ENCODE measurements at places on chromosomes 13 and 19. TPM values are rescaled to one million over a fixed set of nuclear protein-coding genes. Genes with fewer than 3 reads are reported as not detected.
A peak's percentile ranks its signal among the peaks of the same experiment; 100 is the strongest.

- no peak overlapping the region for H3K27ac ChIP-seq
- DNase-seq = no peak
- no peak overlapping the region for H3K4me3 ChIP-seq
- no peaks in the 10 kb centered on the region for H3K36me3 ChIP-seq
- H3K4me1 ChIP-seq = no peaks in the 10 kb centered on the region
Observed at GRCh38 chr13:93001866-93002461, 224.6 kb upstream of the GPC6 start.

DNA sequence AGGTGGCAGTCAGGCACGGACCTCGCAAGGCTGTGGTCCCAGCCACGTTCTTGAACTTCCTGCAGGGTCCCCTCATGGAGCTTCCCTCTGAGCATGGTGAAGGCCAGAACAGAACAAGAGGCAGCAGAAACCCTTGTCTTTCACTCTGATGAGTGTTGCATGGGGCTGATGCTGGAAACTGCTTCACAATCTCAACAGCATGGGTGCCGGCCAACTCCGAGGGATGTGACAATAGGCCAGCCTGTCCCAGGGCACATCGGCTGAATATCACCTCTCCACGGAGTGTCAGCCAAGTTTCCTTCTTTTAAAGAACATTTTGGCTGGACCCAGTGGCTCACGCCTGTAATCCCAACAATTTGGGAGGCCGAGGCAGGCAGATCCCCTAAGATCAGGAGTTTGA is 173.9 kb downstream of the FOXO1 start:
- H3K27me3 ChIP-seq = no peaks in the 10 kb centered on the region
- no peak for DNase-seq
- H3K4me3 ChIP-seq = no peak overlapping the region
- H3K27ac ChIP-seq = no peak overlapping the region
- peaks cover 35% of the 10 kb centered on the region for H3K4me1 ChIP-seq

- H3K4me1 ChIP-seq = no peaks in the 10 kb centered on the region
- H3K27ac ChIP-seq = peak overlapping the region; percentile 51
- no peak for DNase-seq
- H3K36me3 ChIP-seq = no peaks in the 10 kb centered on the region
Observed at GRCh38 chr13:32849369-32849768, 166.9 kb upstream of the KL start.

- peaks cover 4% of the 10 kb centered on the region for H3K36me3 ChIP-seq
- H3K27me3 ChIP-seq = peaks cover 5% of the 10 kb centered on the region
- DNase-seq = peak; percentile 25
- H3K4me1 ChIP-seq = peaks cover 39% of the 10 kb centered on the region
Observed at GRCh38 chr19:20078581-20079031, 806 bp downstream of the ZNF90 start.

GRCh38 chr19:50759886-50760285 is 10.4 kb upstream of the GPR32 start:
- H3K27me3 ChIP-seq = peaks cover 6% of the 10 kb centered on the region
- no peak overlapping the region for H3K4me3 ChIP-seq
- H3K4me1 ChIP-seq = no peaks in the 10 kb centered on the region
- H3K36me3 ChIP-seq = peaks cover 13% of the 10 kb centered on the region
- DNase-seq = no peak

PSENEN gene
- 99.0 TPM for total RNA-seq

GRCh38 chr19:37583340-37583739 is 11.3 kb downstream of the ZNF571 start:
- no peak for DNase-seq
- no peak overlapping the region for H3K27ac ChIP-seq
- H3K36me3 ChIP-seq = peaks cover 46% of the 10 kb centered on the region
- no peaks in the 10 kb centered on the region for H3K4me1 ChIP-seq
- peaks cover 4% of the 10 kb centered on the region for H3K27me3 ChIP-seq

DNA sequence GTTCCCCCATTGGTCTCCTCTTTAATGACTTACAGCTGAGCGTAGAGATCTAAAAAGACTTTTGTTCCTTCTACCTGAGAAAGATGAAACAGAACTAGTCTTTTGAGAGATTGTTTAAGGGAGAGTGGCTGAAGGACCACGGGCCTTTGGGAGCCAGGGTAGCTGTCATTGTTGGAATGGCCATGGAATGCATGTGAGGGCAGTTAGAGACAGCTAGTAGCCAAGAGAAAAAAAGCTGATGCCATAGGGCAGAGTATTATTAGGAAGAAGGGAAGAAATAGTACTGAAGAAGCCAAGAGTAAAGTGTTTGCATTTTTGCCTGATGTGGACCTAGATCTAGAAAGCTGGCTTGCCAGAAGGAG is 5.6 kb downstream of the ZNF507 start:
- H3K27me3 ChIP-seq = no peaks in the 10 kb centered on the region
- DNase-seq = no peak
- H3K27ac ChIP-seq = no peak overlapping the region
- H3K4me1 ChIP-seq = peaks cover 3% of the 10 kb centered on the region
- H3K36me3 ChIP-seq = peaks cover 37% of the 10 kb centered on the region
- H3K4me3 ChIP-seq = no peak overlapping the region

GRCh38 chr19:20422216-20423205 is 143.1 kb downstream of the ZNF737 start:
- H3K27ac ChIP-seq = peak overlapping the region; percentile 100
- peaks cover 17% of the 10 kb centered on the region for H3K4me1 ChIP-seq
- peak; percentile 7 for DNase-seq
- peaks cover 5% of the 10 kb centered on the region for H3K27me3 ChIP-seq
- H3K4me3 ChIP-seq = peak overlapping the region; percentile 99

- no peak for DNase-seq
- no peaks in the 10 kb centered on the region for H3K27me3 ChIP-seq
- no peak overlapping the region for H3K4me3 ChIP-seq
- no peak overlapping the region for H3K27ac ChIP-seq
Observed at GRCh38 chr13:84821261-84821660, 939.0 kb upstream of the SLITRK1 start.

GRCh38 chr19:33784432-33784831 is 12.2 kb upstream of the KCTD15 start:
- peaks cover 8% of the 10 kb centered on the region for H3K27me3 ChIP-seq
- DNase-seq = no peak
- H3K27ac ChIP-seq = no peak overlapping the region
- H3K4me3 ChIP-seq = no peak overlapping the region

CPT1C gene
- total RNA-seq = 94.1 TPM

DNA sequence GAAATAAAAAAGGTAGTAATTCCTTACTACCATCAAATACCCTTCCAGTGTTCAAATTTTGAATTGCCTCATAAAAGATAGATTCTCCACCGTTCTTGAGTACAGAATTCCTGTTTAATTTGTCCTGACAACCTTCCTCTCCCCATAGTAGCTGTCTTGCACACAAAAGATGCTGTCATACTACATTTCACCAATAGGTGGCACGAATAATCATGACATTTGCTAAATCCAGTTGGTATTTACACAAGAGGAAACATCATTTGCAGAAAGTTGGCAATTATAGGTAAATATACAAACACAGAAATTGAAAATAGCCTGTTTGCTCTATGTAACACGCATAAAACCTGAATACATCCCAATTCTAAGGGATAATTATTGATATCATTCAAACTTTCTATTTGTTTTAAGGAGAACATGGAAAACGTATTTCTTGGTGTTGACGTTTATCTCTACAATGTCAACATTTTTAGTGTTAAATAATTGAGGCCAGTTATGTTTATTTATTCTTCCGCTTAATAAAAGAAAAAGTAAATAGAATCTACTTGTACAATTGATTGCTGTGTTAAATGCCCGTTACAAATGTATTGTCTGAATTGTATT is 58.3 kb upstream of the CLDN10 start:
- no peak overlapping the region for H3K4me3 ChIP-seq
- no peak overlapping the region for H3K27ac ChIP-seq
- peak; percentile 52 for DNase-seq
- peaks cover 5% of the 10 kb centered on the region for H3K4me1 ChIP-seq

GRCh38 chr13:24931450-24932251 is 164.3 kb upstream of the PABPC3 start:
- H3K27ac ChIP-seq = no peak overlapping the region
- peak overlapping the region; percentile 81 for H3K4me3 ChIP-seq
- peaks cover 22% of the 10 kb centered on the region for H3K4me1 ChIP-seq
- H3K36me3 ChIP-seq = no peaks in the 10 kb centered on the region
- DNase-seq = no peak

HSPB6 gene
- not detected for total RNA-seq

DNA sequence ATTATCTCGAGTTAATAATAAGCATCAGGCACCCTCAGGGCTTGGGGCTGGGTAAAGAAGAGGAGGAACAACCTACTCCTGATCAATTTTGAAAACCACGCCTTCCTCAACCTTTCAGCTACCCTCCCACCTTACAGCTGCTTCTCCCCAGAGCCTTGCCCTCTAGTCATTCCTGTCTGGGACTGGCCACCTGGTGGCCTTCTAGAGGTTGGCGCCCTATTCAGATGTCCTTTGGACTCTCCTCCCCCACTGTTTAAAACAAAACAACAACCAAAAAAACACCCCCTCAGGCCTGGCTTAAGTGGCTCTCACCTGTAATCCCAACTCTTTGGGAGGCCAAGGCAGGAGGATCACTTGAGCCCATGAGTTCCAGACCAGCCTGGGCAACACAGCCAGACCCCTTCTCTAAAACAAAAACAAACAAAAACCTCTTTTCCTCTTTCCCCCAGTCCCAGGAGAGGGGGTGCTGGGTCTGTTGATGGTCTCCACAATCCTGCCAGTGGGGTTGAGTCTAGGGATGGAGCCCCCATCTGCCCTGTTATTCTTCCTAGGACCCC is 62.3 kb downstream of the CCDC70 start:
- H3K4me3 ChIP-seq = no peak overlapping the region
- peaks cover 8% of the 10 kb centered on the region for H3K4me1 ChIP-seq
- H3K27me3 ChIP-seq = no peaks in the 10 kb centered on the region
- peak; percentile 35 for DNase-seq

GRCh38 chr13:106517109-106517847 is 18.2 kb downstream of the EFNB2 start:
- no peak overlapping the region for H3K27ac ChIP-seq
- DNase-seq = no peak
- peak overlapping the region; percentile 27 for H3K4me3 ChIP-seq
- H3K36me3 ChIP-seq = peaks cover 47% of the 10 kb centered on the region
- peaks cover 57% of the 10 kb centered on the region for H3K4me1 ChIP-seq
- peaks cover 4% of the 10 kb centered on the region for H3K27me3 ChIP-seq

- no peak overlapping the region for H3K27ac ChIP-seq
- no peak overlapping the region for H3K4me3 ChIP-seq
- no peaks in the 10 kb centered on the region for H3K36me3 ChIP-seq
- H3K27me3 ChIP-seq = no peaks in the 10 kb centered on the region
- DNase-seq = no peak
Observed at GRCh38 chr13:97179501-97179900, 42.6 kb upstream of the MBNL2 start.

- no peaks in the 10 kb centered on the region for H3K36me3 ChIP-seq
- DNase-seq = no peak
- peaks cover 4% of the 10 kb centered on the region for H3K27me3 ChIP-seq
- H3K27ac ChIP-seq = no peak overlapping the region
- peaks cover 17% of the 10 kb centered on the region for H3K4me1 ChIP-seq
Observed at GRCh38 chr13:79779761-79780160, 298.8 kb downstream of the NDFIP2 start.

ACER1 gene
- not detected for total RNA-seq

DNA sequence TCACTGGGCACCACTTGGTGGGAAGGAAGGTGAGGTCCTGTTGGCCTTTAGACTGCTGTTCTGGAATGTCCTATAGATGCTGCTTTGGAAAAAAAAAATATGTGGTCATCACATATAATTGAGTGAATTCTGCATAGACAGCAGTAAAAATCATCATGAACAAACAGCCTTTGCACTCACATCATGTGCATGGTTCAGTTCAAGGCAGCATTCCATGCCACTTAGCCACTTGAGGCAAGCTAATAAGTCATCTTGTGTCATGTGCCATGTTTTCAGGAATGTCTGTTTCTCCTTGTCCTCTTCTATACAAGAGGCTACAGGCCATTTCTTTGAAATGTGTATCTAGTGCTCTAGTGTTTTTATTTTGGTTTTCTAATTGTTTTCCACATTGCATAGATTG is 43.9 kb upstream of the TSC22D1 start:
- no peak overlapping the region for H3K27ac ChIP-seq
- no peaks in the 10 kb centered on the region for H3K27me3 ChIP-seq
- H3K4me1 ChIP-seq = no peaks in the 10 kb centered on the region

DNA sequence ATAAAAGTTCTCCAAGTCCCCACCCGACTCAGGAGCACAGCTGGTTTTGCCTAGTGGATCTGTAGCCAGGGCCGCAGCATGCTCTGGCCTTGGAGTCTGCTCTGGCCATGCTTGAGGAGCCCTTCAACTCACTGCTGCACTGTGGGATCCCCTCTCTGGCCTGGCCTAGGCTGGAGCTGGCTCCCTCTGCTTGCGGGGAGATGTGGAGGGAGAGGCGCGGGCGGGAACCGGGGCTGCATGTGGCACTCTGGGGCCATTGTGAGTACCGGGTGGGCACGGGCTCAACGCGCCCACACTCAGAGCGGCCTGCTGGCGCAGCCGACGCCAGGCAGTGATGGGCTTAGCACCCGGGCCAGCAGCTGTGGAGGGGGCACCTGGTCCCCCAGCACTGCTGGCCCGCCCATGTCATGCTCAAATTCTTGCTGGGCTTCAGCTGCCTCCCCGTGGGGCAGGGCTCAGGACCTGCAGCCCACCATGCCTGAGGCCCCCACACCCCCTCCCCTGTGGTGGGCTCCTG is 57.0 kb upstream of the ATP12A start:
- no peak overlapping the region for H3K4me3 ChIP-seq
- H3K27ac ChIP-seq = no peak overlapping the region
- DNase-seq = no peak
- no peaks in the 10 kb centered on the region for H3K36me3 ChIP-seq
- peaks cover 19% of the 10 kb centered on the region for H3K4me1 ChIP-seq

GRCh38 chr19:53649746-53650593 is 18.2 kb downstream of the DPRX start:
- H3K4me1 ChIP-seq = no peaks in the 10 kb centered on the region
- H3K4me3 ChIP-seq = peak overlapping the region; percentile 37
- no peaks in the 10 kb centered on the region for H3K27me3 ChIP-seq
- no peak for DNase-seq
- no peak overlapping the region for H3K27ac ChIP-seq

ZNF20 gene
- 6.2 TPM for total RNA-seq

DNA sequence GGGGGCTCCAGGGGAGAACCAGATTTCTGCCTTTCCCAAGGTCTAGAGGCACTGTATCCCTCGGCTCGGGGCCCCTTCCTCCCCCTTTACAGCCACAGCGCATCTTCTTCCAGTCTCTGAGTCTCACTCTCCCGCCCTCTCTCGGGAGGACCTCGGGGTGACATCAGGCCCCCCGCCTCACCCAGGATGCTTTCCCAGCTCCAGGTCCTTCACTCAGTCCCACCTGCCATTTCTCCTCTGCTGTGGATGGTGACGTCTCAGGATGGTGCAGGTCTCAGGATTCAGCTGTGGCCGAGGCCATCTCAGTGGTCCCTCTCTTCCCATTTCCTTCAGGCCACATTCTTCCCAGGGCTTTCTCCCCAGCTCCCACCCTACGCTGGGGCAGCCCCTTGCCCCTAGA is 13.6 kb upstream of the KDM4B start:
- H3K27me3 ChIP-seq = peaks cover 4% of the 10 kb centered on the region
- H3K36me3 ChIP-seq = peaks cover 7% of the 10 kb centered on the region
- H3K27ac ChIP-seq = no peak overlapping the region
- no peak overlapping the region for H3K4me3 ChIP-seq
- no peak for DNase-seq
- no peaks in the 10 kb centered on the region for H3K4me1 ChIP-seq

GRCh38 chr19:35365303-35365702 is 5.6 kb upstream of the GPR42 start:
- H3K36me3 ChIP-seq = no peaks in the 10 kb centered on the region
- DNase-seq = no peak
- no peaks in the 10 kb centered on the region for H3K4me1 ChIP-seq
- peaks cover 4% of the 10 kb centered on the region for H3K27me3 ChIP-seq

MCEMP1 gene
- total RNA-seq = not detected
